ENCODE measurements at places on chromosomes 16 and 17.

DNA sequence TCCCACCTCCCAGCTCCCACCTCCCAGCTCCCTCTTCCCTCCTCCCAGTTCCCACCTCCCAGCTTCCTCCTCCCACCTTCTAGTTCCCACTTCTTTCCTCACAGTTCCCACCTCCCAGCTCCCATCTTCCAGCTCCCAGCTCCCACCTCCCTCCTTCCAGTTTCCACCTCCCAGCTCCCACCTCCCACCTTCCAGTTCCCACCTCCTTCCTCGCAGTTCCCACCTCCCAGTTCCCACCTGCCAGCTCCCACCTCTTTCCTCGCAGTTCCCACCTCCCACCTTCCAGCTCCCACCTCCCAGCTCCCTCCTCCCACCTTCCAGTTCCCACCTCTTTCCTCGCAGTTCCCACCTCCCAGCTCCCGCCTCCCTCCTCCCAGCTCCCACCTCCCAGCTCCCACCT, 10.4 kb upstream of the MC1R start:
- no peak for DNase-seq

GRCh38 chr17:12081720-12082119, 61.0 kb downstream of the MAP2K4 start:
- no peak for DNase-seq

DNA sequence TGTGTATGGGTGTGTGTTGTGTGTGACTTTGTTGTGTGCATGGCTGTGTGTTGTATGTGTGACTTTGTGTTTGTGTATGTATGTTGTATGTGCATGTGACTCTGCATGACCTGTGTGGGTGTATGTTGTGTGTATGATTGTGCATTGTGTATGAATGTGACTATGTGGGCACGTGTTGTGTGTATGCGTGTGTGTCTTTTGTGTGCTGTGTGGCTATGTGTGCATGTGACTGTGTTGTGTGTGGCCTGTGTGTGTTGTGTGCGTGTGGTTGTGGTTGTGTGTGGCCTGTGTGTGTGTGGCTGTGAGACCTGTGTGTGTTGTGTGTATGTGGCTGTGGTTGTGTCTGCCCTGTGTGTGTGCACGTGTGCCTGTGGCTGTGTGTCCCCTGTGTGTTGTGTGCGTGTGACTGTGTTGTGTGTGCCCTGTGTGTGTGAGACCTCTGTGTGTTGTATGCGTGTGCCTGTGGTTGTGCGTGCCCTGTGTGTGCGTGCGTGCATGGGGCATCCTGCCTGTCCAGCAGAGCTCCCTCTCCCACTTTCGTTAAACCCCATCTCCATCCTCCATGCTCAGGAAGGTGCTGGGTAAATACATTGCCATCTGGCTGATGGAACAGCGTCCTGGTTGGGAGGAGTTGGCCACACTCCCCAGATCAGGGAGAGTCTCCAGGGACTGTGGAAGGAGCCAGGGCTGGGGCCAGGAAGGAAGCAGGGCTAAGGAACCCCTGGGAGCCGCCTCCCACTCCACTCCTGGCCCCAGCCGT, 90.1 kb upstream of the GSE1 start:
- DNase-seq, result no peak

DNA sequence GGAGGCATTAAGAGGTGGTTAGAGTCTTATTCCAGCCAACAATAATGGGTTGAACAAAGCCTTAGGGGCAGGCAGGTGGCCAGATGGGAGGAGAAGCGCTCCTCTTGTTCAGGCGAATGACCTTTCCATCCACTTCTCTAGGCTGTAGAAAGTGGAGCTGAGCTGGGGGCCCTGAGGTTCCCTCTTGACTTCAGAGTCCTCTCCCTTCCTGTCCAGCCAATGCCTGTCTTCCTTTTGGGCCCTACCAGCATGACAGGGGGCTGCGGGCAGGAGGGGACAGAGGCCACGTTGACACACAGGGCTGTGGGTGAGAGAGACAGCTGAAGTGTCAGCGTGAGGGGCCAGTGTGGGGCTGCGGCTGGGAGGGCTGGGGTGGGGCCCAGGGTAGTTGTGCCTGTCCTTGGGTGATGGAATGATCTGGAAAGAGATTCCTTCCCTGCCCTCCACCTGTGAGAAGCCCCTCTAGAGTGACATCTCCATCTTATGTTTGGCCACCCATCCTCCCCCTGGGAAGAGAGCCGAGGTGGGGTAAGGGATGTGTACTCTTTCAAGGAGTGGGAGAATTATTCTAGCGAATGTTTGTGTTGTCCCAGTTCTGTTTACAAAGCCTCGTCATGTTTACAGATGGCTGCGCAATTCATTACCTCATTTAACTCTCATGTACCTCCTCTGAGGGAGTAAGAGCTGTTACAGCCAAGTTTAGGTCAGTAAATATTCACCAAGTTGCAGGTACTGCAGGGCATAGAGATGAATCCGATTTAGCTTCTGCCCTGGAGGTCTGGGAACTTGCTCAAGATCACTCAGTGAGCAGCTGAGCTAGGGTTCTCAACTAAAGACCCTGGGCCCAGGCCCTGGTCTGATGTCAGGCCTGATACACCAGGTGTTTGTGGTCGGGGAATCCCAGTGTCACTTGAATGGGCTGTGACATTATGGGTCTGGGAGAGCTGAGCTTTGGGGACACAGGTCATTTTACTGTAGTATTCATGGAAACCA, 3.3 kb downstream of the ERBB2 start:
- no peak for DNase-seq

DNA sequence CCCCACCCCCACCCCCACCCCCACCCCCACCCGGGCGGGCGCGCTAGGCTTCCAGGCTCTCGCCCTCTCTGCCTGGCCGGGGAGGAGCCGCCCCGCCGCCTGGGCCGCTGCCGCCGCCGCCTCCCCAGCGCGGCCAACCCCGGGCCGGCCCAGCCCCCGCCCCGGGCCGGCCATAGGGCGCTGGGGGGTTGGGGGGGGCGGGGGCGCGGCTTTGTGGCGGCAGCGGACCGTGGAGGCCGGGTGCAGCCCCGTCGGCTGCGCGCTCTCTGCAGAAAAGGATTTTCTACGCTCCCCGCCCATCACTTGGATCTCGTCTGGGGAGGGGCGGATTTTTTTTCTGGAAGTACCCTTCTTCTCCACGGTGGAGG, 230.9 kb downstream of the MRTFB start:
- peak; percentile 51 for DNase-seq

DNA sequence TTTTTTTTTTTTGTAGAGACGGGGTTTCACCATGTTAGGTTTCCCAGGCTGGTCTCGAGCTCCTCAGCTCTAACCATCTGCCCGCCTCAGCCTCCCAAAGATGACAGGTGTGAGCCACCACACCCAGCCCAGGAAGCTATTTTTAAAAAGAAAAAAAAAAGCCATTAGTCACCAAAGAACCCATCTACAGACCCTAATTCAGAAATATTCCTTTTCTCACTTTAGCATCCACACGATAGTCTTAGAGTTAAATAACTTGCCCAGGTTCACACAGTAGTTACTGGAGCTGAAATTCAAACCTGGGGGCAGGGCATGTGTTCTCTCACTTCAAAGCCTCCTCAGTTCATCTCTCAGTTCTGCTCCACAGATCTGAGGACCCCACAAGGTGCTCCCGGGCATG, 70.3 kb upstream of the NOL11 start:
- no peak for DNase-seq

DNA sequence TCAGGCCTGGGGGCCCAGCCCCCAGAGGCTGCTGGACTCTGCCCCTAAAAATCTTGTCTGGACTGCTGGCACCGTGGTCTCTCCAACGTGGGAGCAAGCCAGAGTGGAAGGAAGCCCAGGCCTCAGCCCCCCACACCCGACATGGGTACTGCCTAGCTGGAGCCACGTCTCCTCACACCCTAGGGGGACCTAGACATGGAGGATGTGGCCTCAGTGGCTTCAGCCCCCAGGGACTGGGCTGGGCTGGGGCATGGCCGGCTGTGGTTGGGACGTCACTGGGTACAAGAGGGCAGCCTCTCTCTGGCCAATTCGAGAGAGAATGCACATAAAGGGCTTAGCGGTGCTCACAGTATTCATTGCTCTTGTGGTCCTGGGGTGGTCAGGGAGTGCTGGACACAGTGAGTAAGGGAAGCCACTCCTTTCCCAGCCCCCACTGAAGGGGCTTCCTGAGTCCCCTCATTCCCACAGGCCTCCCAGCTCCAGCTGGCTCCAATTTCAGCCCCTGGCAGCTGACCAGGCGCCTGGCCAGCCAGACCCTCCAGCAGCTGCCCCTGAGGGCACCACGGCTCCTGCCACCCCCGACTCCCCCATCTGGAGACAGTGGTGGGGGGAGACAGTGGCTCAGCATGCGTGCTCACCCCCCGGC, 1.1 kb downstream of the CDH15 start:
- no peak for DNase-seq

All from GOT3 (cell line).